ENCODE measurements at places on chromosomes 13 and 19.
A peak's percentile ranks its signal among the peaks of the same experiment; 100 is the strongest.

DNA sequence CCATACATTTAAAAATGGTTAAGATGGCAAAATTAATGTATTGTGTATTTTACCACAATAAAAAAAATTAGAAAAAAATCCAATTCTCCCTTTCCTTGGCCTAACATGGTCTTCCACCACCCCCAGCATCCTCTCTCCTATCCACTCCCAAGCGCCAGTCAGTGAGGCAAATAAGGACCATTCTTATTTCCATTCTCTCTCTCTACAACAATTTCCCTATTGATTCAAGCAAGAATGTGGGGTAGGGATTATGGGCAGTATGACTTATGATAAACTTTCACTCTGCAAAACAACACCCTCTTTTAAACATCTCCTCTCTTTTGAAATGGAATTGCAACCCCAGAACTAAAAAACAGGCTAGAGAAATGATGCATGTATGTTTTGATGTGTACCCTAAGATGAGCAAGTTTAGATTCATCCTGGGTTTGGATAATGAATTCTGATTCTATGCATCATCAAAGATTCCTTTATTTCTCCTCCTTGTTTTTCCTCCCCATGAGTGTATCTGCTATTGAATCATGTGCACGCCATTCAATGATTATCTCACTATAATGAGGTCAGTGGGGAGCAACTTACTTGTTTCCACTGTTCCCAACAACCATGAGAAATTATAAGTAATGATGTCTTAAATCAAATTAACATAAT is 3.5 kb downstream of the STARD13 start:
- DNase-seq: no peak

DNA sequence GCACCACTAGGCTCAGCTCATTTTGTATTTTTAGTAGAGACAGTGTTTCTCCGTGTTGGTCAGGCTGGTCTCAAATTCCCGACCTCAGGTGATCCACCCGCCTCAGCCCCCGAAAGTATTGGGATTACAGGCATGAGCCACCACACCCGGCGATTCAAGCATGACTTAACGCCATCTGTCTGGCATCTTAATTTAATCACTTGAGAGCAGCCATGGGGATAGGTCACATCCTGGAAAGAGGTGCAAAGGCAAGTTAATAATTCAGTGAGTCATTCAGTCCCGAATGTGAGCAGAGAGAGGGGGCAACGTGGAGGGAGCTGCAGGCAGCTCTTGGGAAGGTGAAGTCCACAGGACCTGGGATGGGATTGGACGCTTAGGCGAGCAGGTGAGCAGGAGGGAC is 31.7 kb upstream of the USP29 start:
- DNase-seq: no peak

GRCh38 chr13:32086791-32087441 is 55.3 kb downstream of the FRY start:
- no peak for DNase-seq

- no peak for DNase-seq
These were observed 7.9 kb upstream of the PEAK3 start for GRCh38 chr19:2289714-2290435.

GRCh38 chr13:39575641-39576238 is 27.3 kb downstream of the LHFPL6 start:
- no peak for DNase-seq

GRCh38 chr13:39913339-39913738 is 257.9 kb downstream of the COG6 start:
- DNase-seq: no peak

DNA sequence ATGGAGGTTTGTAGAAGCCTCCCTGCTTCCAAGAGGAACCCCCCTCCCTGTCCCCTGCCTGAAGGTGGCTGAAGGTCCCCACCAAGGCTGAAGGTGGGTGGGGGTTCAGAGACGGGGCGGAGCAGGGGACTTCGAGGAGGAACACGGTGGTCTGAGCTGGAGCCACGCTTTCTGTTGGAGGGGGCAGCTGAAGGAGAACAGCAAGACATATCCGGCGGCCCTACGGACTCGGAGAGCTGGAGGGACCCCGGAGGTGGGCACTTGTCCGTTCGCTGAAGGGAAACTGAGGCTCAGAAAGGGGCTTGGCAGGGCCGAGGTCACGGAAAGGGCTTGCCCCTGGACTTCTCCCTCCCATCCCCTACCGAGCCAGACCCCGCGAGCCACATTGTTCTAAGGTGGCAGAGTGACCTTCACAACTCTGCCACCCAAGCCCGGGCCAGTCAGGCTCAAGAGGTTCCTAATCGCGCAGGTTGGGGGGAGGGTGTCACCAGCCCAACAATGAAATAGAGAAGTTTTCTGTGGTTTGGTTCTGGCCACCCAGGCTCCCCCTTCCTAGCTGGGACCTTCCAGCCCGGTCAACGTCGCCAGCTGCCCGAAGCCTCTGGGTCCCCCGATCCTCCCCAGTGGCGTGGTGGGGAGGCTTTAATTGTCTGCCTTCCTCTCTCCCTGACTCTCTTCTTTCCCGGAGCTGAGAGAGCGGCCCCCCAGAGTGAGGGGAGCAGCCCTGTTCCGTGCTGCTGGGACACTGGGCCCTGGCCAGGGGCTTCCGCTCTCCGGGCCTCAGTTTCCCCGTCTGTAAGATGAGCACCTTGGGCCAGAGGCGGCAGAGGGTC is 15.5 kb upstream of the KCNN1 start:
- DNase-seq: no peak

- DNase-seq: no peak
These were observed 6.2 kb upstream of the NBEA start for GRCh38 chr13:34935841-34936240.

DNA sequence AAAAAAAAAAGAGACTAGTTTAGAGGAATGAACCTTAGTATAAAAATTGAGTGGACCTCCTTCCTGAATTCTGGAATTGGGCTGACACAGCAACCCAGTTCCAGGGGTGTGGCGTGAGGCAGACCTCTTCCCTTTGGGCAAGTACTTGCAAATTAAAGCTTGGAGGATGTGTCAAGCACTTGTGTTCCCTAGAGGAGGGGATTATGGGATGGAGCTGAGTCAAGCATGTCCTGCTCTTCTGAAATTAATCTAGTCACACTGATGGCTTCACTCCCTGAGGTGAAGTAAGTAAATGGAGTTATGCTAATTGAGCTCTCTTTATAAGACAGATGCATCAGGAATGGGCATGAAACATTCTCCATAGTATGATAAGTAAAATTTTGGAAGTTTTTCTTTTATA is 107.7 kb upstream of the HTR2A start:
- DNase-seq: no peak

DNA sequence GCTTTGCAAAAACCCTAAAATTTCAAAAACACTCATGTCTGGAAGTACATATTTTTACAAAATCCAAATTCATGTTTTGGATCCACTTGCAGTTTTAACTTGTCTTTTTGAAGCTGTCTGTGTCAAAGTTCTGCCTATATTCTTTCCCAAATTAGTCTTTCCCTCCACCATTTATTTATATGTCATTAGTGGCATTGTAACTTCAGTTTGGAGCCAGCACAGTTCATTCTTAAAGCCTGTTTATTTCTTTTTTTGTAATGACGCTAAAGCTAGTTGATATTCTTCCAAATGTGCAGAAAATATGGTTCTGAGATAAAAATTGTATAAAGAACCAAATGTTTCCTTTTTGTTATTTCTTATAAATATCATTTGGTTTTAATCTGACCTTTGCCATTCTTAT is 2039.3 kb downstream of the OLFM4 start:
- DNase-seq: no peak

DNA sequence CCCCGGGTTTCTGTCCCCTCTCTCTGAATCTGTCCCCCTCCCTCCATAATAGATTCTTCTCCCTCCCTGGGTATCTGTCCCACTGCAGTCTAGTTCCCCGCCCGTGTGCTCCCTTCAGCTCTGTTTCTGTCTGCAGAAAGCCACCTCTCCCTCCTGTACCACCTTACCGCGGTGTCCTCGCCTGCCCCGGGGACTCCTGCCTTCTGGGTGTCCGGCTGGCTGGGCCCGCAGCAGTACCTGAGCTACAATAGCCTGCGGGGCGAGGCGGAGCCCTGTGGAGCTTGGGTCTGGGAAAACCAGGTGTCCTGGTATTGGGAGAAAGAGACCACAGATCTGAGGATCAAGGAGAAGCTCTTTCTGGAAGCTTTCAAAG is 1.3 kb downstream of the FCGRT start:
- no peak for DNase-seq

DNA sequence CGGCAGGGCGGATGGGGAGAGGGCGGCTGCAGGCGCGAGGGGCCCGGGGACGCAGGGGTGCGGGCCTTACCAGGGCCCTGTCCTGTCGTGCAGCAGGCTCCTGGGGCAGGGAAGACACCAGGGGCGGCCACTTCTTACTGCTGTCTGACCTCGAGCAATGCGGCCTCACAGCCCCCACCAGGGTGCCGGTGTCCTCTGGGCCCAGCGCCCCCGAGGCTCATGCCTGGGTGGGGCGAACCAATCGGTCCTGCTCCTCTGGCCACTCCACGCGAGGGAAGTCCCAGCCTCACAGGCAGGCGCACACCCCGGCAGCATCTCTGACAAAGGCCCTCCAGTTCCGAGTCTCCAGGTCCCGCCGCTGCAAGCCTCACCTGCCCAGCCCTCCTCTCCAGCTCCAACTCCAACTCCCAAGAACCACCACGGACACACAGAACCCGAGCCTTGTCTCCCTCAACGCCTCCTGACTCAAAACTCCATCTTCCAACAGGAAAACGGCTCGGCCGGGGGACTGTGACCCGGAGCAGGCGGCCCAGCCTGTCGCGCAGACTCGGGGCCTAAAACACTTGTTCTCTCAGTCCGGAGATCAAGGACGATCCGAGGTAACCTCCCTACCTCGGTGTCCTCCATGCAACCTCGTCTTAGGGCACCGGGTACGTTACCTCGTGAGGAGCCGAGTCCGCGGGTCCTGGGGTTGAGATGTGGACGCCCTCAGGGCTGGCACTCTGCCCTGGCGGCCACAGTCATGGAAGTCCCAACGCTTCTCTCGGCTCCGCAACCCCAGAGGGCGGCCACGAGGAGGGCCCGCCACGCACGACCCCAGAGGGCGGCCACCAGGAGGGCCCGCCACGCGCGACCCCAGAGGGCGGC is 6.5 kb downstream of the FGF22 start:
- no peak for DNase-seq

DNA sequence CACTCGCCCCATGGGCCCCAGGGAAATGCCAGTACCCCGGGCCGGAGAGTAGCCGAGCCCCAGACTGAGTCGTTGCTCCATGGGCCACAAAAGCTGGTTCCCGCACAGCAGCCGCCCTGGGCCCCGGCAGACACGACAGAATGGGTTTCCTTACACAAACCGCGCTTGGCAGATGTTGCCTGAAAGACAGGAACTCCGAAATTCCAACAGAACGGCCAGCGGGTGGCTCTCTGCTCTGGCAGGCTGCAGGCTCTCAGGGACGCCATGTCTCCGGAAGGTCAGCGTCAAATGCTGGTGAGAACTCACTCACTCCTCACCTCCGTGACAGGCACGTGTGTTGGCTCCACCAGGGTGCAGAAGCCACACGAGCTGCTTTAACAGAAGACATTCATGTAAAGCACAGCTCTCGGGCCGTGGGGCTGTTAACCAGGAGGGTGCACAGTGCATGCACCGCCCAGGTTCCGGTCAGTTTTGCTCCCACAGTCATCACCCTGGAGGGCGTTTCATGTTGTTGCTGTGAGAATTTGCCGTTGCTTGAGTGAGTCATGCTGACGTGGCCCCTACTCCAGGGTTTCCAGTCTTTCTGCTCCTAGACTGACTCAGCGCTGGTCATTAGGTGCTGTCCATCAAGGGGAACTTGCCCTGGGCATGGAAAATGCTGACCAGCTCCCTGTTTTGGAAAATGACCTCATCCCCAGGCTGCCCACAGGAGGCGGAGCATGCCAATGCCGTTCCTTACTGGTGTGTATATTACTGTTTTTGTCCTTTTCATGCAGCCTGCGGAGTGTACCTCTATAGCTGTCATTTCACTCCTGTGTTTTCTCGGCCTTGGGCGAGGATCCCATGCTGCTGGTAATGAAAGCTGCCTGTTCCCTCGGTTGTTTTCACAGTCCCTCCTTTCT is 44.8 kb downstream of the ANKRD10 start:
- peak; percentile 21 for DNase-seq

DNA sequence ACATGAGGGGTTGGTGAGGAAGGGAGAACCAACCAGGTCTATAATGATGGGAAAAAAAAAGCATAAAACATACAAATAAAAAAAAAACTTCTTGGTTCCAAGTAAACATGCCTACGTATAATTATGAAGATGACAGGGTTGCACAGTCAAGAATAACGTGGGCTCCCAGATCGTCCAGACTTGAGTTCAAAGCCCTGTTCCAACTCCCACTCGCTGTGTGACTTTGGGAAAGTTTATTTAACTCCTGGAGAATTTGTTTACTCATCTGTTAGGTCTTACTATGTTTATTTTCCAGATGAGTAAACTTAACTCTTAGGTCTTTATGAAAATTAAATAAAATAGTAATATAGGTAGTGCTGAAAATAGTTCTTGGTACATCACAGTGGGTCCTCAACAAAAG is 13.8 kb downstream of the STARD13 start:
- DNase-seq: no peak

DNA sequence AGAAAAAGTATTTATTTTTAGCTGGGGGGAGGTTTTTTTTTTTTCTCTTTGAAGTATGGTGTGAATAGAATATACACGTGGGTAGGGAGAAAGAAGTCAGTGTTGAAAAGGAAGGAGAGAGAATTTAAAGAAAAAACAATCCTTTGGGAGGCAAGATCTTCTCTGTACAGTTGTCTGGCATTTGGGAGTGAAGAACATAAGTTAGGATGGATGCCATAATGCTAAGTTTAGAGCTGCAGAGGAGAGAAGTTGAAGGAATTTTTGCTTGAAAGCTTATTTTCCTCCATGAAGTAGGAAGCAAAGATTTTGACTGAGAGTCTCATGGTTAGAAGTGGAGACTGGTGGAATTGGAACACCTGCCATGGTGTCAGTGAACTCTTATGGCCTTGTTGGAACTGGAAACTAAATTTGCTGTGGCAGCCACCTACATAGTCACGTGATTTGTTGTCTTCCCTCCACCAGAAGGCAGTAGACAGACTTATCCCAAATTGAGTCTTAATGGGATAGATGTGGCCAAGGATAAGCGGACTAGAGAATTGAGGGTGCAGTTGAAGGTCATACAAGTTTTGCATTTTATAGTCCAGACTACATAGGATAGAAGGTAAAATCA is 22.0 kb downstream of the NDFIP2 start:
- DNase-seq: no peak

GRCh38 chr13:37106642-37107041 is 1.2 kb upstream of the CSNK1A1L start:
- no peak for DNase-seq
